ENCODE measurements at places on chromosomes 7 and 10.
A peak's percentile ranks its signal among the peaks of the same experiment; 100 is the strongest.

GRCh38 chr10:110067960-110068770, 60.4 kb downstream of the ADD3 start:
- DNase-seq, result peak; percentile 26

DNA sequence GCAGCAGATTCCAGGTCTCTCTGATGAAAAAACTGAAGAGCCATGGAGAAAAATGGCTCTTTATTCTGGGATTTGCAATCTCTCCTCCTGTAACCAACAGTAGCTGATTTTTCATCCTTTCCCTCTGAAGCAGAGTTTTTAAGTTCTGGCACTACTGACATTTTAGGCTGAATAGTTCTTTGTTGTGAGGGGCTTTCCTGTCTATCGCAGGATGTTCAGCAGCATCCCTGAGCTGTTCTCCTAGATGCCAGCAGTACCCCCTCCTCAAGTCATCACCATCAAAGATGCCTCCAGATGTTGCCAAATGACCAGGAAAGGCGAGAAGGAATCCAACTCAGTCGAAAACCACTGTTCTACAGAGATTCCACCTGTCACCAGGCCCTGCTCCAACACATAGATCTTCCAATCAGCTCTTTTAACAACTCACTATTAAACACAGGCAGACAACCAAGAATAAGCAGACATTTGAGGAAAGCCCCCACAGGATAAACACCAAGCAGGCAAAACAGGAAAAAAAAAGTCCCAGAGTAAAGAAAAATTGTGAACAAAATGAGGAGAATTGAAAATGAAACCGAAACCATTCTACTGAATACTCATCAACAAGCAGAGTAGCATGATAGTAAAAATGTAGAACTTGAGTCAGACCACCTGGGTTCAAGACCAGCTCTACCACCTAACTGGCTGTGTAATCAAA, 124.8 kb downstream of the MPP7 start:
- DNase-seq, result no peak

GRCh38 chr10:73979141-73979808, 18.6 kb upstream of the VCL start:
- DNase-seq, result no peak

DNA sequence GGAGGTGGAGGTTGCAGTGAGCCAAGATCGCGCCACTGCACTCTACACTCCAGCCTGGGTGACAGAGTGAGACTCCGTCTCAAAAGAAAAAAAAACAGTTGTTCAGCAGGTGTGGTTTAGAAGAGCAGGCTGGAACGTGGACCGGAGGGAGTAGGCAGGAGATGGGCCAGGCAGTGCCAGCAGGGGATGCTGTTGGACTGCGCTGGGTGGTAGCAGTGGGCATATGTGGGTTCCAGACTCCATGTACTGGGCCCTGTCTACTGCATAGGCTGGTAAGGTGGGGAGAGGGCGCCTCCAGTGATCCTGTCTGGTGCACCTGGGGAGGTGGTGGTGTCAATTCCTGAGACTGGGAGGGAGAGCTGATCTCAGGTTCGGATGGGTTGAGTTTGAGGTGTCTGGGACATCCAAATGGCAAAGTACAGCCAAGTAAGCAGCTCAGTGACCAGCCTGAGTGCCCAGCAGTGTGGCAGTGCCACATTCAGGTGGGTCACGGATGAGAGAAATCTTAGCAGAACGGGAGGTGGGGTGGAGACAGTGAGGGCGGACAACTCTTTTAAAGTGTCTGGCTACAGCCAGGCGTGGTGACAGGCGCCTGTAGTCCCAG, 25.9 kb downstream of the SFXN4 start:
- DNase-seq, result peak; percentile 37

- DNase-seq, result no peak
Measured at GRCh38 chr10:124394583-124394982, 24.1 kb downstream of the OAT start.

GRCh38 chr7:159035571-159036073, 109.0 kb downstream of the VIPR2 start:
- DNase-seq, result no peak

DNA sequence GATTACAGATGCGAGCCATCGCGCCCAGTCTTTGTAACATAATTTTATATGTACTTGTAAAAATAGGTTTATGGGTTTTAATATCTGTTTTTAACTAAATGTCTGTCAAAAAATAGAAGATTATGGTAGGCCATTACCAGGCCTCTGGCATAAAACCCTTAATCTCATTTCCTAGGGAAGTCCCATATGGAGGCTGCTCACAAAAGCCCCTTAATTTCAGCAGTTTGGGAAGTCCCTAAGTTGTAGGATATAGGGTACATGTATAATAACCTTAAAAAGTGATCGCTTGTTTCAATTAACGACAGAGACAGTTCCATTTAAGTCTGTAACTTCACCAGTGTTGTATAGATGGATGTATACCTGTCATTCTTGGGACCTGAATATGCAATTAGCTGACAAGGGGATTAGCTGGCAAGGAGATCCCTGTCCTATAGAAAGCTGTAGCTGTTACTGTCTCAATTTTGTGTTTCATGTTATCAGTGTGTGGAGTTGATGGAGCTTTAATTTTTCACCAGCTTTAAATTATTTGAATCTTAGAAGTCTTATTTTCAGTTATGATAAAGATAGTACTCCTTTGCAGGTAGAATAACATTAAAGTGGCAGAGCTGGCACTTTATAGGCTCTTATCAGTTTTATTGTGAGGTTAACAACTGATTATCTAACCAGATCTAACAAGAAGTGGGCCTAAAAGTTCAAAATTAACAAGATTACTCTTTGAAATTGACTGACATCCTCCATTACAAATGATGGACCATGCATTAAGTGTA, 10.5 kb downstream of the TRIM24 start:
- DNase-seq, result no peak

Data from urothelium cell line (cell line).